ENCODE measurements at places on chromosomes 13 and 19.

GRCh38 chr19:7349961-7350711, 1.4 kb downstream of the ARHGEF18 start:
- DNase-seq, result no peak

DNA sequence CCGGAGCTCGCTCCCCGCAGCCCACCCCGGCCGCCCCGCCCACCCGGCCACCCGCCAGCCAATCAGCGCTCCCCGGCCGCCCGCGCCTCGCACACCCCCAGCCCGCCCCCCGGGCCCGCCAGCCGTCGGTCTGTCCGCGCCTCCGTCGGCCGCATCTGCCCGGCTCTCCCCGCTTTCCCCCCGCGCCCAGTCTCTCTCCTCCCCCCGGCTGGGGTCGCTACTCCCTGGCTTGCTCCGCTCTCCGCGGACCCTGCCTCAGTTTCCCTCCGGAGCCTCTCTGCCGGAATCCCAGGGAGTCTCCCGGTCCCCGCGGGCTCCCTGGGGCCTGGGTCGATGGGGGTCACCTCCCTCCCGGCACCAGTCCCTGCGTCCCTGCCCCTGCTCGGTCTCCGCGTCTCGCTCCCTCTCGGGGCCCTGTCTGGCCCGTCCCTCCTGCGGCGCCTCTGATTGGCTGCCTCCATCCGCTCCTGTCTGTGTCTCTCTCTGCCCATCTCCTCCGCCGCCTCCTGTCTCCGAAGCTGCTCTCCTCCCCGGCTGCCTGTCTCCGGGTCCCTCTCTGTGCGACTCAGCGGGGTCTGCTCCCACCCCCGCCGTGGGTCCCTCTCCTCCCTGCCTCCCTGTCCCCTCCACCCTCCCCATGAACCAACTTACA, 484 bp downstream of the IL11 start:
- peak; percentile 30 for DNase-seq

DNA sequence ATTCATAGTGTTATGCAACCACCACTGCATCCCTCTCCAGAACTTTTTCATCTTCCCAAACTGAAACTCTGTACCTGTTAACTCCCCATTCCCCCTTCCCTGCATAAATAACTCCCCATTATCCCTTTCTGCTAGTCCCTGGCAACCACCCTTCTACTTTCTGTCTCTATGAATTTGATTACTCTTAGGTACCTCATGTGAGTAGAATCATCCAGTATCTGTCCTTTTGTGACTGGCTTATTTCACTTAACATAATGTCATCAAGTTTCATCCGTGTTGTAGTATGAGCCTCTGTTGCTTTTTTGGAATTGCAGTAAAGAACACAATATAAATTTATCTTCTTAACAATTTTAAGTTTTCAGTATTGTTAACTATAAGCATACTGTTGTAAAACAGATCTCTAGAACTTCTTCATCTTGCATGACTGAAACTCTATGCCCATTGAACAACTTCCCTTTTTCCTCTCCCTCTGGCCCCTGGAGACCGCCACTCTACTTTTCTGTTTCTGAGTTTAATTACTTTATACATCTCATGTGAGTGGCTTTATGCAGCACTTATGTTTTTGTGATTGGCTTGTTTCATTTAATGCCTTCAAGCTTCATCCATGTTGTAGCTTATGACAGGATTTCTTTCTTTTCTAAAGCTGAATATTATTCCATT, 87.3 kb upstream of the ABCC4 start:
- no peak for DNase-seq

GRCh38 chr13:105232439-105232838, 1303.0 kb downstream of the EFNB2 start:
- DNase-seq, result no peak

GRCh38 chr13:38667526-38668109, 19.3 kb upstream of the FREM2 start:
- no peak for DNase-seq

GRCh38 chr13:104984296-104984818, 1551.1 kb downstream of the EFNB2 start:
- DNase-seq, result no peak

- DNase-seq, result no peak
Measured at GRCh38 chr13:83819156-83819555, 63.1 kb downstream of the SLITRK1 start.

- DNase-seq, result no peak
Measured at GRCh38 chr19:35354898-35355297, 3.4 kb upstream of the FFAR3 start.

DNA sequence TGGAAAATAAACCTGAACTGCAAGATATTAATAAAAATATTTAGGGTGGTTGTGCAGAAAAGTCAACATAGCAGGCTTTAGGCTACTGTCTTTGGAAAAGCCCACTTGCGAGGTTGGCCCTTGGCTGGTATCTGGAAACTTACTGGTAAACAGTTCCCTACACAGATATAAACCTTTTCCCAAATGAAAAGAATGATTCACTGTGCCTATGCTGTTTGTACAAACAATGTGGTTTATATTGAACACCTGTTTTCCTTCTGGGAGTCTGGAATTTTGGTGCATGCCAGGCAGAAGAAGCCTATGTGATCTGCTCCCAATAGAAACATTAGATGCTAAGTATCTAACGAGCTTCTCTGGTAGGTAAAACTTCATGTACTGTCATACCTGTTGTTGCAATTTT, 29.7 kb upstream of the SOHLH2 start:
- no peak for DNase-seq

GRCh38 chr13:84609716-84610115, 727.4 kb upstream of the SLITRK1 start:
- no peak for DNase-seq

- DNase-seq, result no peak
Measured at GRCh38 chr13:112205990-112206389, 139.0 kb downstream of the SOX1 start.

DNA sequence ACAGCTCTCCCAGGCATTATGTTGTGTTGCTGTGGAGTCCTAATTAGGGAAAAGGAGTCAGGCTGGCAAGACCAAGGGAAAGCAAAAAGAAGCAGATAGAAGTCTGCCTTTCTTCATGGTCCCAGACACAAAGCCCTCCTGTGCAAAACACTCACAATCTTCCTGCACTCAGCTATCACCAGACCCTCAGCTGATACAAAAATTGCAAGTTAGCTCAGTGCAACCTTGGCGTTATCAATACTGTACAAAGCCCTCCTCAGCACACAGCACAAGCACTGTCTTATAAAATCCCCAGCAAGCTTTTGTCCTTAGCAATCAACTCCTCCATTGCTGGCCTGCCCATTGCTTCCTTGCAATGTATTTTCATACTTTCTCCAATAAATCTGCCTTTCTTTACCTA, 3.2 kb downstream of the OR7C2 start:
- DNase-seq, result no peak

DNA sequence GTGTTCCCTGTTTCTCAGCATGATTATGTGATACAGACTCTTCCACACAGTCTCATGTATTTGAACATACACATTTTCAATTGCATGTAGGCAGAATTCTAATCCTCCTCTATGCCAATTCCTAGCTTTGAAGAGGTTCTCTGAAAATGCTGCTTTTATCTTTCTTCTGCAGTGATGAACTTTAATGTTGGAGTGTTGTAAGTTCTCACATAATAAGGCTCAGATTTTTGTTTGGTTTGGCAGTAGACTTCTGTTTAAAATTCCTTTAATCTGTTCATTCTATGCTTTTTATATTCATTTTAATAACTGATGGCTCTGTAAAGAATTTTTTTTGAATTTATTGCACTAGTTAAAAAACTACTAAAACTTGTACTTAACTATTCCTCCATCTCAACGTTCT, 225.8 kb downstream of the GGACT start:
- DNase-seq, result no peak

DNA sequence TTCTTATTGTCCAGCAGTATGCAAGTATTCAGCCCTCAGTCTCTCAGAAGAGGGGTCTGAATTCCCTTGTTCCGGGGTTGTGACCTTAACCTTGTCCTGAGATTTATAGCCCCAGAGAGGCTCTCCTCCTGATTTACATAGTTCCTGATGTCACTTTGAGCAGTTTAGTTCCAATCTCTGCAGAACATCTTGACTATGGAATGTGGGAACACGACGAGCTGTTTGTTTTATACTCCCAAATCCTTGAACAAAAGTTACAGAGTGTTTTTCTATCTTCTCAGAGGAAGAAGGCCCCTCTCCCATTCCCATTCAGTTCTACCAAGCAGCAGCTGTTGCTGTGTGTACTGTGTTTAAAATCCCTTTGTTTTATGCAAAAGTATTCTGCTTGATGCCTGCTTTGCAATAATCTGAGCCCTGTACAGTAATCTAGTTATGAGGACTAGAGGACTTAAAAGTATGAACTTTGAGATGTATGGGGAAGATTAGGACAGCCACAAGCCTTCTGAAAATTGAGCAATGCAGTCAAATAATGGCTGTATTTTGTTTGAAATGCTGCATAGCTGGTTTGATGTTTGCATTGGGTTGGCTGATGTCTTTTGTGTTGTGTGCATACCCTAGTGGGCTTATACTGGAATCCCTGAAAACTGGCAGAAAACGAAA, 74.7 kb downstream of the KL start:
- no peak for DNase-seq

DNA sequence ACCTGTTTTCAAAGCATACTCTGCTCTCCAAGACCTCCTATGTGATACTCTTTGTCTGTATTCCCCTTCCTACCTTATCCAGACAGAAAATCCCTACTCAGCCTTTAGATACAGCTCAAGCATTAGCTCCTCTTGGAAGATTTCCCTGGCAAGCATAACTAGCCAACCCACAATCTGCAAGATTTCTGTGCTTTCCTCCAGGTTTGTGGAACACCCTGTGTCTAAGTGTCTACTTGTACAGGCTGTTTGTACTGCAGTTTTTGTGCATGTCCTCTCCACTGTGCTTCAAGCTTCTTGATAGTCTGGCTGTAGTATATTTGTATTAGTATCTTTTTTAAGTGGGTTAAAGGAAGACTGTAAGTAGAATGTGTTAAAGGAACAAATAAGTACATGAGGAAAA, 203.7 kb downstream of the RFC3 start:
- no peak for DNase-seq

DNA sequence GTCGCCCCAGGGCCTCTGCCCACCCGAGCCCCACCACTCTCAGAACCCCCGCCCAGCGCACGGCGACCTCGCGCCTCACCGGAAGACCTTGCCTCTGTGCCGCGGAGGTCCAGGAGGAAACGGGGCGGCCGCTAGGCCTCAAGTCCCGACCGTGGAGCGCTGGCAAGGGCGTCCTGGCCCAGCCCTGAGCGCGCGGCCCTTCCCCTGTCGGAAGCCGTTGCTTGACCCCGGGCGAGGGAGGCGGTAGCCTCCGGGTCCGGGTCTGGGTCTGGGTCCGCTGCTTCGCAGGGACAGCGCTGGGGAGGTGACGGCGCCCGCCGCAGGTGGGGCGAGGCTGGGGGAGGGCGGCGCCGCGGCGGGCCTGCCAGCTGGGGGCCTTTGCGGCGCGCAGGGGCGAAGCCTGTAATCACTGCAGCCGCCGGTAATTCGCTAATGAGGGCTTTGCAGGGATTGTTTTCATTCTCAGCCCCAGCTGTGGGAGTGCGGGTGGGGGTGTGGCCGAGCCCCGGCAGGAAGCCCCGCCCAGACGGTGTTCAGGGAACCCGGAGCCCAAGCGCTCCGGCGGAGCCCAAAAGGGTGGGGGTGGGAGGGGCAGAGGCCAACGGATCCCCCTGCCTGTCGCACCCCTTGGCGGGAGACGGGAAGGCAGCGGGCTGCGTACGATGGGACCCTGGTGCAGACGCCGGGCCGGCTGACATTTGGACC, 8.6 kb downstream of the C19orf25 start:
- no peak for DNase-seq

DNA sequence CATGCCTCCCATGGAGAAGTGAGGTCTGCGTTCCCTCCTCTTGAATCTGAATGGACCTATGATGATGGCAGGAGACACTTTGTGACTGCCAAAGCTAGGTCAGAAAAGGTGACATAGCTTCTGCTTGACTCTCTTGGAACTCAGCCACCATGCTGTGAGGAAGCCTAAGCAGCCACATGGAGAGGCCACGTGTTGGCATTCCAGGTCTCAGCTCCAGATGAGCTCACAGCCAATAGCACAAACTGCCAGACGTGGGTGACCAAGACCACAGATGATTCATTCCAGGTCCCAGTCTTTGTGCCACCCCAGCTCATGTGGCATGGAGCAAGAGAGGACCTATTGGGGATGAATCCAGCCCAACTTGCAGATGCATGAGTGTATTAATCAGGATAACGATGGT, 8.7 kb upstream of the GGACT start:
- DNase-seq, result no peak

DNA sequence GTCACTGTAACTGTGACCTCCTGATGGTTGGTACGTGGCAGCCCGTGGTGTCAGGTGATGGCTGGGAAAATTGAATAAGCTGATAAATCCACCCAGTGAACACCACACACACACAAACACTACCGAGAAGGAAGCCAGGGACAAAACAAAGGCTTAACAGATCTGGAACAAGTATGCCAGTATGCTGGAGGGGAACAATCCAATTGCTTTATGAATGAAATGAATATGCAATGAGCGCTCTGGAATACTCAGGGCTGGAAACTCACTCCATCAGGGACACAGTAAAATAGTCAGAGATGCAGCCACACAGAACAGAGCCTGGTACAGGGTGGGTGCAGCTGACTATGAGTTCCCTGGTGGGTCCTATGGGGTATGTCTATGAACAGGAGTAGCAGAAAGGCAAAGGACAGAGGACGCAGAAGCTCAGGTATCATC, 16.7 kb downstream of the TMTC4 start:
- no peak for DNase-seq

DNA sequence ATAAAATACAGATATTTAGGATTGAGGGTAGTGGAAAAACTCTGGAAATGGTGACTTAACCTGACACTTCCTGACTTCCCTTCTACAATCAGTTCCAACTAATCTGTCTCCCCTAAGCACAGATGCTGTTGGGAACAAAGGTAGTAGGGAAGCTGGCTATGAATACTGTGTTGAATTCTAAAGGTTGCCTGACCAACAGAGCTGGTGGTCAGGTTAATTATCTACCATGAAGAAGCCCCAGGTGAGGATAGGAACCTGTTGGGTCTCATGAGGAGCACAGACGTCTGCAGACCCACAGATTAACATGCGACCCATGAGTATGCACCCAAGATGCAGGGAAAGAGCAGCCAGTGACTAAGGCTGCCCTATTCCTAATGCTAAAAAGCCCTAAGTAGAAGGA, 172.3 kb downstream of the DIAPH3 start:
- no peak for DNase-seq

DNA sequence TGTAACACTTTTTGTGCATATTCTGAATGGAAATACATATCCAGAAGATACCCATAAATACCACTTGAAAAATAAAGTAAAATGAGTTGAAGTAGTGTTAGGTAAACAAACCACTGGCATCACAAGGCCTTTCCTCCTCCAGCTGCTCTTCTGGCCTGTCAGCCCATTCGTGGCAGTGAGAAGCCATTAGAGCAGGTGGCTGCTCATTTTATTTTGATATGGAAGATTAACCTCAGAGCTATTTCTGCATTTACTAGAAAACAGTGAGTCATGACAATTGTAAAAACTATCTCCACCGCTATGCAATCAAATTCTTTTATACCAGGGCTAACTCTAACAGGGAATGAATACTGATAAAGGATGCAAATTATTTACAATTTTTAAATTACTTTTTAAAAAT, 2898.1 kb downstream of the PCDH9 start:
- DNase-seq, result no peak

DNA sequence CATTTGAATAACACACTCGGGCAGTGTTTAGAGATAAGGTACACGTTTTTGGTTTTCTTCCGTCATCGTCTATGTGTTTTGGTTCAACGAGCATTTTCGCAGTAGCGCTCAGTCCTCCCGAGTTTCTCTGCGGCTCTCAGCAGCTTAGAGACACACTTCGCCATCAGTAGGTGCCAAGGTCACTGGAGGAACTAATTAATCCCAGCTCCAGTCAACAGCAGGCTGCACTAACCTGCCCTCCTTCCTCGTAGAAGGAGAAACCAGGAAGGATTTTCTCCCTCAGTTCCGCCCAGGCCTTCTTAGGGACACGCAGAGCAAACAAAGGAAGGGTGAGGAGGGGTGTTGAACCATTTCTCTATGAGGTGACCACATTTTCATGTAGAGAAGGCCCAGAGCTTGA, 12.6 kb downstream of the MBNL2 start:
- no peak for DNase-seq
